ENCODE measurements at places on chromosomes 7 and 10.

DNA sequence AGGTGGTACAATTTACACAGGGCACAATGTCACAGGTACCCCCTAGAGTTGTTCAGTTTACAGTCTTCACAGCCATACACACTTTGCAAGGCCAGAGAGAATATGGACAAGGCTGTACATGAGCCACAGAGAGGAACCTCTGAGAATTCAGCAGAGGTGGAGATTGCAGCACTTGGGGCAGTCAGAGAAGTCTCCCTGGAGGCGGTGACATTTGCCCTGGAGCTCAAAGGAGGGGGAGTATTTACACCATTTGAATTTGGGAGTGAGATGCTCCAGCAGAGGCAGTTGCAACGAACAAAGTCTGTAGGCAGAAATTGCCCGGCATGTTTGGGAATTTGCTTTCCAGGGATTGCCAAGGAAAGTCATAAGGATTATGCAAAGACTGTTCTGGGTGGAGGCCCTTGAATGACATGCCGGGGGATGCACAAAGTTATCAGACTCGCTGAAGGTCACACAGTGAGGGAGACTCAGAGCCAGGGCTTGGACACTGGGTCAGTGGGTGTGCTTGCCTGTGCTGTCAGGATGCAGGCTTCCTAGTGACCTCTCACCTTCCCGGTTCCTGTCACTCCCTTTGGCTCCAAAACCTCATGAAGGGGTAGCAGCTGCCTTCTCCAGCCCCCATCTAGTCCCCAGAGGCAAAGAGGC is 160.7 kb upstream of the PCBD1 start:
- DNase-seq: no peak

DNA sequence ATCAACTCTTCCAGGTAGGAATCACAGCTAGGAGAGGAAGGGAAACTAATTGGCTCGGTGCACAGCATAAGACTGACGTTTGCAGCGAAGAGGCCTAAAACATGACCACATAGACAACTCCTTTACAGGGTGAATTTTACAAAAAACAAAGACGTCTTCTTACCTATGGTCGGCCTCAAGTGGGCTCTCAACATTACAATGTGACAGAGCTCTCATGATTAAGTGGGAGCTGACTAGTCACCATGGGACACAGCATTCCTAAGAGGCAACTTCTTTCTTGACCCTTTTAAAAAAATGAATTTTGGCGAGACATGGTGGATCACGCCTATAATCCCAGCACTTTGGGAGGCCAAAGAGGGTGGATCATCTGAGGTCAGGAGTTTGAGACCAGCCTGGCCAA is 4.6 kb downstream of the PDIA4 start:
- no peak for DNase-seq

DNA sequence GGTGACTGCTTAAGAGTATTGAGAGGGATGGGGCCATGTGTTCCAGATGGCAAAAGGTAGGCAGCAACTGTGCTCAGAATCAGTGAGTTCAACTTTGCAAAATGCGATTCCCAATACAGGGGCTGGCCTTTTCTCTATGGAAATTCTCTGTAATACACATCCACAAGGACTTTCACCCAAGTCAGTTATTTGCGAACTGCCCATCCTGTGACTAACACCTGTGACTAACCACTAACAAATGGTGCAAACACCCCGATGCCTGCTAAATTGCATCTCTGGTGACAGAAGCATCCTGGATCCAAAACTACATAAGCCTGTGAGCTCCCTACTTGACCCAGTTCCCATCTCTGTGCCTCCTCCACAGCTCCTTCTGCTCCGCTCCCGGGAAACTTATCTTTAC is 9.0 kb upstream of the CUZD1 start:
- peak; percentile 96 for DNase-seq

GRCh38 chr7:23955145-23955544 is 245.1 kb downstream of the STK31 start:
- DNase-seq: no peak

DNA sequence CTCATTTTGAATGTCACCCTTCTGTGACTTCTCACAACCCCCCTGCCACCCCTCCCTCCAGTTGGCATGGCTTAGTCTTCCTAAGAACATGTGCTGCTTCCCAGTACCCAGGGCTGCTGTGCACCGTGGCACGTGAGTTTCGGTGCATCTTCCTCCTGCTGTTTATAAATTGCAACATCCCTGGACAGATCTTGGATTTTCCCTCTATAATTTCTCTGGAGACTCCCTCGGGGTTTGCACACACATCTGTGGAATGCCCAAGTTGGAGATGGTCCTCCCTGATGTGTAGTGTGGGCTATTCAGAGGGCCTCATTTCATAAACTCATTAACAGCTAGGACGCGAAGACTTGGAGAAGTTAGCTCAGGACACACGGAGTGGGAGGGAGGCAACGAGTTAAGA is 52.9 kb downstream of the IKZF1 start:
- DNase-seq: no peak

DNA sequence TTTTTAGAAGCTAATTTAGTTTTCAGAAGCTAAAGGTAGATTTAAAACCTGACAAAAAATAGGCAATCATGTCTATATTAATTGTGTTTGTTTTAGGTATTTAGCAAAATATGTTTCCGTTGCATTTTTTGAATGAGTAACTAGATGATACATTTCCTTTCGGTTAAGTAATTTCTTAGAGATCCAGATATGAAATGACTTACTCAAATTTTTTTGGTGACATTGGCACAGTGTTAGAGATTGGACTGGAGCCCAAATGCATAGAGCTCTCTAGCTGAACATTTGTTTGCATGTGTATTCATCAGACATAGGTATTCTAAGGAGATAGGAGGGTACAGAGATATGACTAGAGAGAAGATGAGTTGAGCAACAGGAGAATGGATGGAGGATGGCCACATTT is 1.9 kb downstream of the BUB3 start:
- peak; percentile 74 for DNase-seq

DNA sequence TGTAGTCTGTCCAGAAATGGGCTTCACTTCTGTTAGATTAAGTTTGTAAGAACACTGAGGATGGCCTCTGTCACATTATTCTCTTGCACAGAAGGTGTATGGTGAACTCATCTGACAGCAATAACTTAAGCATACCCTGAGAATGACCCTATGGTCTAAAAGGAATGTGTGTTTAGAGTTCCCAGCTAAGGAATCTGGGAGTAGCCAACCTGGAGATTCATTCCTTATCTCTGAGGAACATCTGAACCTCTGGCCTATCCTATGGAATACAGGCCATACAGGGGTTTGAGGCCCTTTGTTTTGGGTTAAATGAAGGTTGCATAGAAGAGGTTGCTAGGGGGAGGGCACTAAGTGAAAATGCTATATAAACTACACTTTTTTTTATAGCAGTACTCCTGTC is 41.4 kb downstream of the LAMB4 start:
- no peak for DNase-seq

DNA sequence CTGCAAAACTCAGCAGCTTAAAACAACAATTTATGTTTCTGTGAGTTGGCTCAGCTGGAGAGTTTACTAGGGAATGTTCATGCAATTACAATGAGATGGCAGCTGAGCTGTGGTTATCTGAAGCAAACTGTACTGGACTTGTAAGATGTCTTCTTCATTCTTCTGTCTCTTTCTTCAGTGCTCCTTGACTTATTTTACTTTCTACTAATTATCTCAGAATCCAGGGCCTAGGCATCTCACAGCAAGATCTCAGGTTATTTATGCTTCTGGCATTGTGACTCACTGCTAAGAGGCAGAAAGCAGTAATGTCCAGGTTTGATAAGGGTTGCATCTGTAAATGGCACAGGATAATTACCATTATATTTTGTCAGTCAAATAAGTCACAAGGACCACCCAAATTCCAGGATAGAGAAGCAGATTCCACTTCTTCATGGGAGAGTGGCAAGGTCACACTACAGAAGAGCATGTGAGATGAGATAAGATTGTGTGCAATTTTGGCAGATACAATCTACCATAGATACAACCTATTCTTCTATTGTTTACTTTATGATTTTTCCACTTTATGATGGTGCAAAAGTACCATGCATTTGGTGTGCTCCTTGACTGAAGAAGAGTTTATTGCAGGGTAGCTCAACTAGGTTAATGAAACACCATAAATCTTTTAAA is 16.8 kb downstream of the VIM start:
- peak; percentile 12 for DNase-seq

DNA sequence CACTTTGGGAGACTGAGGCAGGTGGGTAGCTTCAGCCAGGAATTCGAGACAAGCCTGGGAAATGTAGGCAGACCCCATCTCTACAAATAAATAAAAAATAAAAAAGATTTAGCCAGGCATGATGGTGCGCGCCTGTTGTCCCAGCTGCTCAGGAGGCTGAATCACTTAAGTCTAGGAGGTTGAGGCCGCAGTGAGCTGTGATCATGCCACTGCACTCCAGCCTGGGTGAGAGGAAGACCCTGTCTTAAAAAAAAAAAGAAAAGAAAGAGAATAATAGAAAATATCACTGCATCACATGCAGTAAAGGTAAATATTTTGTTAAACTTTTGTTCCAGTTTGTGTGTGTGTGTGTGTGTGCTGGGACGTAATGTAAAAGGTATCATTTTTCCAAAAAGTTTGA is 3.0 kb downstream of the STRIP2 start:
- no peak for DNase-seq

- peak; percentile 69 for DNase-seq
Observed at GRCh38 chr7:131190146-131190545, 137.5 kb upstream of the MKLN1 start.

GRCh38 chr7:26279405-26279804 is 12.3 kb upstream of the SNX10 start:
- peak; percentile 12 for DNase-seq

DNA sequence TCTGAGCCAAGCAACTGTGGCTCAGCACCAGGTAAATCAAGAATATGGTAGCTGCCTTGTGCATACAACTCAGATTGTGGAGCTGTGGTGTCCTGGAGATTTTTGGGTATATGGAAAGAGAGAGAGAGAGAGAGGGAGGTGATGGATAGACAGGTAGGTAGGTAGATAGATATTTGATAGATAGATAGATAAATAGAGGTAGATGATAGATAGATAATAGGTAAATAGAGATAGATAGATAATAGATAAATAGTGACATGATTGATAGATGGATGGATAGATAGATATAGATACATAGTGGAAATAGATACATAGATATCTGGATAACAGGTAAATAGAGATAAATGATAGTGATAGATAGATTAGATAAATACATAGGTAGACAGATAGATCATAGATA is 206.3 kb downstream of the KLF6 start:
- DNase-seq: no peak

- DNase-seq: peak; percentile 78
Observed at GRCh38 chr7:27183682-27184336, 1.2 kb downstream of the HOXA11 start.

- DNase-seq: no peak
Observed at GRCh38 chr10:69858201-69858600, 56.5 kb downstream of the COL13A1 start.

DNA sequence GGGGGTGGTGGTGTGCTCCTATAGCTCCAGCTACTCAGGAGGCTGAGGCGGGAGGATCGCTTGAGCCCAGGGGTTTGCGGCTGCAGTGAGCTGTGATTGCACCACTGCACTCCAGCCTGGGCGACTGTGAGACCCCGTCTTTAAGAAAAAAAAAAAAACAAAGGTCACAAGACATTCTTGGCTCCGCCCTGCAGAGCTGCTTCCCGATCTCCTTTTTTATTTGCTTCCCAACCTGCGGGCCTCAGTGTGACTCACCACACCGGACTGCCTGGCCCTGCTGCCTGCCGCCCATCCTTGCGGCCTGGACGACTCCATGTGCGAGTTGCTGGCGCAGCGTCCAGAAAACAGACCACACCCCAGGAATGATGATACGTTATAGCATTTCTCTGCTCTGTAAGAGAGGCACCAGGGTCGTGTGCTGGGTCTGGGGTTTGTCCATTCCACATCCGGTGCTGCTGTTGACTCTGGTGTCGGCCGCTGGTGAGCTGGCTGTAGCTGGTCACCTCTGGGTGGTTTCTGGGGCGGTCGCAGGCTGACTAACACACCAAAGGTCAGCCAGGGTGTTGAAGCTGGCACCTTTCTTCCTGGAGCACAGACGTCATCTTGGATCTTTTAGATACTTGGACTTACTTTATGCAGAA is 123.6 kb downstream of the TCF7L2 start:
- peak; percentile 98 for DNase-seq

DNA sequence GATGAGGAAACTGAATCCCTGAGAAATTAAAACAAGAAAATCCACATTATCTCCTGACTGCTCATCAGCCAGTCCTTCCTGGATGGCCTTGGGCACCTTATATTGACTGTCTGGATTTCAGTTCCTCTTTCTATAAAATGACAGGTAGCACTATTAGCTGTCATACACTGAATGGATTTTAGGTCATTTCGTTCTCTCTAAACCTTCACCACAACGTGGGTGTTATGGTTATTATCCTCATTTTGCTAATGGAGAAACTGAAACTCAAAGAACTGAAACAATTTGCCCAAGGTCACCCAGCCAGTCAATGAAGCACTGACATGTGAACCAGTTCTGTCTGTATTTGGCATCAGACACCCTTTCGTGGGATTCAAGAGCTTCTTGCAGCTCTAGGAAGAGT is 193.8 kb downstream of the CYP26A1 start:
- DNase-seq: no peak

DNA sequence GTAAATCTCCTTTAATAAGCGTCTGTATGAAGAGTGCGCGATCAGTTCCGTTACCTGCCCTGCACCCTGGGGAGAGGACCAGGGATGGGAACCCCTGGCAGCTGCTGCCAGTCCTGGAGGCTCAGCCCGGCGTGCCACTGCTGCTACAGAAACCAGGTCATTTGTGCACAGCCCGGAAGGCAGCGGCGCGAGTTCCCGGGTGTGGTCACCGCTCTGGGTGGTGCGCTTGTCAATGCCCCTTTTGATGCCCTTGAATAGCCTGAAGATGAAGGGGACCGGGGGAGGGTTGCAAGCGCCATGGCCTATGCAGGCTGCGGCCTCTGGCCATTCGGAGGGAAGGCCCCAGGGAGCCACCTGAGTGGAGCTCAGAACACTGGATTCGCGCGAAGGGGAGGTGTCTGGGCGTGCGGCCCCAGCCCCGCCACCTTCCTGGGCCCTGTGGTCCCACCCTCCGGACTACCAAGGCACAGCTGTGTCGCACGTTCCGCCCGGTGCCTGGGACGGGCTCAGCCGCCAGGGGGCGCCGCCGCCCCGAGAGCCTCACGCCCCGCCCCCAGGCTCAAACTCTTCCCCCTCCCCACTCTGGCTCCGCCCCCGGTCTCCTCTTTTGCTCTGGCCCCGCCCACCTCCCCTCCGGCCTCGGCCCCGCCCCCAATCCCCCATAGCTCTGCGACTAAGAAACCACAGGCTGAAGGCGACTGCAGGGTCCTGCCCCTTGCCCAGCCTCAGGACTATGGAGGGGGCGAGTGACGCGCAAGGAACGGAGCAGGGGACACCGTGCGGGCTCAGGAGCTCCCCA is 16.5 kb downstream of the AP5Z1 start:
- peak; percentile 88 for DNase-seq

All from GM23248 (cell line).